ENCODE measurements at places on chromosomes 12 and 14.

- DNase-seq: no peak
- no peaks in the 10 kb centered on the region for H3K4me1 ChIP-seq
- H3K27me3 ChIP-seq: no peaks in the 10 kb centered on the region
- no peak overlapping the region for H3K27ac ChIP-seq
Measured at GRCh38 chr12:24418157-24418556, 468.7 kb upstream of the SOX5 start.

- H3K27ac ChIP-seq: no peak overlapping the region
- H3K4me3 ChIP-seq: no peak overlapping the region
- no peaks in the 10 kb centered on the region for H3K27me3 ChIP-seq
- DNase-seq: no peak
Measured at GRCh38 chr12:114949058-114949820, 265.3 kb upstream of the TBX3 start.

DNA sequence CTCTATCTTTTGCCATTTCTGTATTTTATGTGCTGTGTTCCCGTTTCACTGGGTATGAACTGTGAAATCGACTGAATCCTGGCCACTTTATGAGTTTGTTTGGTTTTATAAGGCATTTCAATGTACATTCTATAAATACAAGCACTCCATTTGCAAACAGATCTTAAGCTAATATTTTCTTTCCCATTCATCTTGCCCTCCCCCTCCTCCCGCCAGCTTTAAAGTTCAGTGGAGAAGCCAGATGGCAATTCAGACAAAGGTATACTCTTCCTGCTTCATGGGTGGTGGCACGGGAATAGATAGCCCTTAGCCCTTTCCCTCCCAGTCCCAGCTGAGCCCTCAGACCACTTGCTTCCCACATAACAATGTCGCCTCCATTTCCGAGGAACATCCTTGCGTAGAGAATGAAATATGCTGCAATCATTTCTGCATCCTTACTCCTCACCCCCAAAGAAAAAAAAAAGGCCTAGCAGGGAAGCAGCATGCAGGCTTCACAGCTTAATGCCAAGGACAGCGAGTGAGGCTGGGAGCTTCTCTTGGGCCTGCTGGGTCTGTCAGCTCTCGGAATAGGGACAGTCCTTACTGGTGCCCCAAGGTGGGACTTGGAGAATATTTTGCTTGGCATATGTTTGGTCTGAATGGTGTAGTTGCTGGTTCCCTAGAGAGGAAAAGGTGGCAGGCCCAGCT lies 52.8 kb upstream of the SRSF5 start:
- H3K27me3 ChIP-seq: no peaks in the 10 kb centered on the region
- H3K4me3 ChIP-seq: no peak overlapping the region
- no peak for DNase-seq
- peaks cover 57% of the 10 kb centered on the region for H3K36me3 ChIP-seq
- peak overlapping the region; percentile 91 for H3K27ac ChIP-seq

- H3K27ac ChIP-seq: no peak overlapping the region
- H3K4me1 ChIP-seq: peaks cover 42% of the 10 kb centered on the region
- H3K4me3 ChIP-seq: no peak overlapping the region
- H3K36me3 ChIP-seq: no peaks in the 10 kb centered on the region
- no peak for DNase-seq
Measured at GRCh38 chr14:68247274-68247673, 427.7 kb downstream of the RAD51B start.

GRCh38 chr12:121652767-121653497 lies 16.5 kb downstream of the MORN3 start:
- H3K36me3 ChIP-seq: peaks cover 30% of the 10 kb centered on the region
- no peak for DNase-seq
- no peak overlapping the region for H3K27ac ChIP-seq
- no peak overlapping the region for H3K4me3 ChIP-seq
- no peaks in the 10 kb centered on the region for H3K27me3 ChIP-seq

DNA sequence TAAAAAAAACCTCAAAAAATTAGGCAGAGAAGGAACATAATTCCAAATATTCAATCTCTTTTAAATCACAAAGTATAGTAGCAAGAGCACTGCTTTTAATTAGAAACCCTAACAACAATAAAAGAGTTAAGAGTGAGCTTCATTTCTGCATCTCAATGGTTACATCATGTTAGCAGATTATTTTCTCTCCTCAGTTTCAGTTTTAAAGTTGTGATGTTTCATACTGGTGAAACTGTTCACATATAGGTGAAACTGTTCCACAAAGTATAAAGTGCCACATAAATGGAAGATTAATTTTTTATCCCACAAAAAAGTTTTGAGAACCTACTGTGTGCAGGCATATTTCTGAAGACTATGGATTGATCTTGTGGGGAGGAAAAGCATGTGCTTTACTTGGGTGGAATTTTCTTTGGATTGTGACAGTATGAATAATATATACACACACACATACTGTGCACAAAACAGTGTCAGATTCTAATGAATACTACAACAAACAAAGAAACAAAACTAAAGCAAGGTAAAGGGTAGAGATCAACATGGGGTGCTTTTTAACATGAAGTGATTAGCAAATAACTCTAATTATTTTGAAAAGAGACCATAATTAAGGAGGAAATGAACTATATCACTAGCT lies 17.1 kb downstream of the LUM start:
- no peak overlapping the region for H3K4me3 ChIP-seq
- no peak for DNase-seq
- H3K4me1 ChIP-seq: no peaks in the 10 kb centered on the region
- H3K27me3 ChIP-seq: peaks cover 2% of the 10 kb centered on the region
- H3K36me3 ChIP-seq: no peaks in the 10 kb centered on the region

- no peaks in the 10 kb centered on the region for H3K4me1 ChIP-seq
- H3K27ac ChIP-seq: no peak overlapping the region
- H3K27me3 ChIP-seq: no peaks in the 10 kb centered on the region
- DNase-seq: no peak
Measured at GRCh38 chr12:121438905-121439304, 39.0 kb downstream of the RNF34 start.

- peaks cover 2% of the 10 kb centered on the region for H3K27me3 ChIP-seq
- no peaks in the 10 kb centered on the region for H3K36me3 ChIP-seq
- no peak overlapping the region for H3K27ac ChIP-seq
- no peaks in the 10 kb centered on the region for H3K4me1 ChIP-seq
- no peak overlapping the region for H3K4me3 ChIP-seq
- no peak for DNase-seq
Measured at GRCh38 chr12:24127919-24128721, 178.7 kb upstream of the SOX5 start.

DNA sequence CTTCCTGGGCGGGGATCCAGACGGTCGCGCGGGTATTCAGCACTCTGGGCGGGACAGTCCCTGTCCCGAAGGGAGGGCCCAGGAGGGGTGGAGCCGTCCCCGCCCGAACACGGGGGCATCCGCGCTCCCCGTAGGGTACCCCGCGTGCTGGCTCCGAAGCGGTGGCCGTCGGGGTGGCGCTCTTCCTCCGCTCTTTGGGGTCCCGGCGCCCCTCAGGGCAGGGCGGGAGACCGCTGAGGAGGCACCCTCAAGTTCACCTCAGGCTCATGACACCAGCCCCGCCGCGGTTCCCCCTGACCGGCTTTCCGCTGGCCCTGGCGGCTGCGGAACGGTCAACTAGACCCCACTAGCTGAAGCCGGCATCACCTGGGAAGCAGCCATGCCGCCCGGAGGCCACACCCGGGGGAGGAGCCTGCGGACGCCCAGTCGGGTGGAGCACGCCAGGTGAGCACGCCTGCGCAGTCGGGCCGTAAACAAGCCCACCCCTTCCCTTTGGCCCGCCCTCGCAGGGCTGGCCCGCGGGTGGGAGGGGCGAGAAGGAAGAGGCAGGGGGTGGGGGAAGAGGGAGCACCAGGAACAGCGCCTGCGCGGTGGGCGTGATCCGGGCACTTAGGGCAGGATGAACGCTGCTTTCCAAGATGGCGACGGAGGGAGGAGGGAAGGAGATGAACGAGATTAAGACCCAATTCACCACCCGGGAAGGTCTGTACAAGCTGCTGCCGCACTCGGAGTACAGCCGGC lies at the start of gene WDR20:
Gene WDR20, plus strand, starts transcription at position 612 of the 741 bp plus-strand sequence. Its CDS starts 27 bp downstream, at position 639.
- peaks cover 19% of the 10 kb centered on the region for H3K4me1 ChIP-seq
- peak within 1 kb of the TSS; percentile 94 for H3K4me3 ChIP-seq
- H3K27ac ChIP-seq: peak within 1 kb of the TSS; percentile 91
- DNase-seq: peak; percentile 99

- H3K4me3 ChIP-seq: no peak overlapping the region
- no peak overlapping the region for H3K27ac ChIP-seq
- H3K36me3 ChIP-seq: no peaks in the 10 kb centered on the region
- DNase-seq: no peak
- no peaks in the 10 kb centered on the region for H3K4me1 ChIP-seq
Measured at GRCh38 chr12:10027721-10028120, 2.8 kb upstream of the CLEC9A start.

DNA sequence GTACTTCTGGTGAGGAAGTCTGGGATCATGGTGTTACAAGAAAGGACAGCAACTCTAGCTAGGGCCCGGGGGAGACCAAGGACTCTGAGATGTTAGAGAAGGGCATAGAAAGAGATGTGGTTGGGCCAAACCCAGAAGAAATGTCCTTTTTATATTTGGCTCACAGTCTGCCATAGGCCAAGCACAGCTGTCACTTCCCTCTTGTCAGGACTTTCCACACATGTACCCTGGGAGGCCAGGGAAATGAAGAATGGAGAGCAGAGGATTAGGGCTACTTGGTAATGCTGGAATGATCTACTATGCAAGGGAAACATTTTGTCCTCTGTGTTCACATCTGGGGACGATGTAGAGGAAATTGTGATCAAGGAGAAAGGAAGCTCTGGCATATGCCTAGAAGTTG lies 9.2 kb downstream of the MYO1A start:
- H3K36me3 ChIP-seq: peaks cover 2% of the 10 kb centered on the region
- peaks cover 8% of the 10 kb centered on the region for H3K27me3 ChIP-seq
- no peak for DNase-seq
- no peak overlapping the region for H3K4me3 ChIP-seq

DNA sequence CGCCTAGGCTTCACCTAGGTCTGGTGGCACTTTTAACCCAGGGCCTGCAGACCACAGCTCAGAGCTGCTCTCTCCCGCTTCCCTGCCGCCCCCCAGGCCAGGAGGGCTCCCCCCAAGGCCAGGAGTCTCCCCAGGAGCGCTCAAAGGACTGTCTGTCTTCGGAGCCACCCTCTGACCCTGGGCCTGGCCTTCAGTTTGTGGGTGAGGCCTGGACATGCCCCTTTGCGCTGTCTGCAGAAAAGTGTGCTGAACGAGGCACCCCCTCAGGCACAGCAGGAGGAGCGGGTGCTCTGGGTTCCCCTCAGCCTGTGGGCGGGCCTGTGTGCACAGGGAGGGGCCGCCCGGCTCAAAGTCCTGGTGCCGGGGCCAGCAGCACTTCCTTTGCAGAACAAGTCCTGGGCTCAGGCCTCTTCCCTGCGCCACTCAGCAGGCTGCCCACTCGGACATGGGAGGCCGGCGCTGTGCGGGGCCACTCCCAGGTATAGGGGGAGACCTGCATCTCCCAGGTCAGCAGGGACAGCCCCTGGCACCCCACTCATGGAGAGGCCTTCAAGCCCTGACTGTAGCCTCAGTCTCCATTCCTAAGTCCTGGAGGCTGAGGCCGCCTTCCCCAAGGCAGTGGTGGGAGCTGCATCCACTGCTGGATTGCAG lies 14.3 kb downstream of the DEGS2 start:
- peaks cover 6% of the 10 kb centered on the region for H3K36me3 ChIP-seq
- no peak for DNase-seq
- no peak overlapping the region for H3K4me3 ChIP-seq
- H3K4me1 ChIP-seq: no peaks in the 10 kb centered on the region
- no peaks in the 10 kb centered on the region for H3K27me3 ChIP-seq

GRCh38 chr12:63909746-63910145 lies 65.2 kb downstream of the SRGAP1 start:
- H3K27me3 ChIP-seq: no peaks in the 10 kb centered on the region
- DNase-seq: no peak
- H3K27ac ChIP-seq: no peak overlapping the region
- H3K36me3 ChIP-seq: no peaks in the 10 kb centered on the region
- no peaks in the 10 kb centered on the region for H3K4me1 ChIP-seq

GRCh38 chr12:107431942-107432341 lies 253.7 kb upstream of the PWP1 start:
- no peak overlapping the region for H3K4me3 ChIP-seq
- H3K36me3 ChIP-seq: no peaks in the 10 kb centered on the region
- peaks cover 13% of the 10 kb centered on the region for H3K4me1 ChIP-seq
- H3K27me3 ChIP-seq: no peaks in the 10 kb centered on the region
- no peak overlapping the region for H3K27ac ChIP-seq
- DNase-seq: no peak

DNA sequence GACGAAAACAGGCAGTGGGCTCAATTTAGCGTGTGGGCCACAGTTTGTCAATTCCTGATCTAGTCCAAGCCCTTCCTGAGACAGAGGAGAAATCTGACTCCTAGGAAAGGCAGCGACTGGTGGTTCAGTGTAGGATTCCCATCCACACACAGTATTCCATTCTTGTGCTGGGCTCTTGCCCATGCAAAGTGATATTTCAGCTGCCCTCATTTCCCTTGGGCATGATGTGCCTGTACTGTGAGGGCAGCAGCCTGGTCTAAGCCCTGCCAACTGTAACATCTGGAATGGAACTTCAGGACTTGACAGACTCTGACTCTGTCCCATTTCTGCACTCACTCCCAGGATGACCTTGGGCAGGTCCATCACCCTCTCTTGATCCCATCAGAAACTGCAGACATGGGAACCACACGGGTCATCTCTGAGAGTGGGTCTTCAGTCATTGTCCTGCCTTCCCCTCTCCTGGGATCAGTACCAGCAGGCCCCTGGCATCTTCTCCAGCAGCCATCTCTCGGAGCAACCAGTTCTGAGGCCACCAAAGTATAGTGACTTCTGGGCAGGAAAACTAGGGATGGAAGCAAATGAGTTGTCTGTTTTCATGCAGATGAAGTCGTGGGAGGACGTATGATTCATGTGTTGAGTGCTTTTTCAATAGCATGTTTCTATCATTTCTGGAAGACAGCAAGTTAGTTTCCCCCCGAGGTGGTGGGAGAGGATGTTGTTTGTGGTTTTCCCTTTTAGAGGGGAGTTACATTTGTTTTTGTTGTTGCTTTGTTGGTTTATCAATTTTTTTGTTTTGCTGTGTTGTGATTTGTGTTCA lies 54.2 kb upstream of the BCL2L14 start:
- H3K27me3 ChIP-seq: no peaks in the 10 kb centered on the region
- H3K4me1 ChIP-seq: peaks cover 86% of the 10 kb centered on the region
- peak overlapping the region; percentile 98 for H3K27ac ChIP-seq
- H3K36me3 ChIP-seq: peaks cover 11% of the 10 kb centered on the region
- peak overlapping the region; percentile 53 for H3K4me3 ChIP-seq

- H3K36me3 ChIP-seq: no peaks in the 10 kb centered on the region
- no peak overlapping the region for H3K4me3 ChIP-seq
- no peaks in the 10 kb centered on the region for H3K4me1 ChIP-seq
- H3K27me3 ChIP-seq: peaks cover 1% of the 10 kb centered on the region
Measured at GRCh38 chr12:31226639-31227038, 99.3 kb downstream of the SINHCAF start.

Data from activated T-helper 1 cell treated with anti-CD3 and anti-CD28 coated beads, Interleukin-12 subunit alpha, Interleukin-12 subunit beta, Interleukin-2, Interleukin-4 antibody, amounts not matched to agents 30 ng/mL and 10 ng/mL and 1 ng/mL, durations not matched to agents 14 hours and 24 hours and 36 hours (primary cell).